ENCODE measurements at places on chromosomes 1 and 21.
A peak's percentile ranks its signal among the peaks of the same experiment; 100 is the strongest.

DNA sequence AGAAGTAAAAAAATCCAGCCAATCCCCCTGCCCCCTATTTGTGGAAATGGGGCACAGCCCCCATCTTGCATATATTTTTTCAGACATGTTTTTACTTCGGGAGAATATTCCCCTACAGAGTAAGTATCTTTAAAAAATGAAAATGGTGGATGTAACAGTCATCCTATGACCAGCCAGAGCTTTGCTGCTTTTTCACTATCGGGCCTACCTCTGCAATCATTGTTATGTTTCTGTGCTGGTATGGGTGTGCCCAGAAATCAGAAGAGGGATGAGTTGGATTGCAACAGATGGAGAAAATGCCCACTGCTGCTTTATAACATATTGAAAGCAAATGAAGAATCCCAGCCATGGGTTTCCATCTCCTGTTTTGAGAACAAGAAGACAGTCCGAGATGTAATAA, 2.9 kb downstream of the CD247 start:
- no peak for ATAC-seq

DNA sequence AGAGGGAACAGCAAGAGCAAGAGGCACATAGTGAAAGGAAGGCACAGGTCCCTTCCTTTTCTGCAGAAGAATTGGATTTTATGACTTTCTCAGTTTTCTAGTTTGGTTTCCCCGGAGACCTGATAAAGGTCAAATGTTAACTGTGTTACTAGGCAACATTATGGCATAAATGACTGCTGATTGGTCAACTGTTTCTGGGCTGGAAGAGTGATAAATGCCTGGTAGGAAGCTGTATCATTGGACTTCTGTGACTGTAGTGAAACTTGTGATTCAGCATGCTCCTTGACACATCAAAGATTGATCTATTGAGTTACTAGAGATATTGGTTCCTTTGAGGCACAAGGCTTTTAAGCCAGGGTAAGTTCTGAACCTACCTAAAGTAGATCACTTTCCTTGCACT, 55.7 kb downstream of the LRRC8C start:
- ATAC-seq = no peak

GRCh38 chr21:26117972-26118367, 52.6 kb downstream of the APP start:
- no peak for ATAC-seq

DNA sequence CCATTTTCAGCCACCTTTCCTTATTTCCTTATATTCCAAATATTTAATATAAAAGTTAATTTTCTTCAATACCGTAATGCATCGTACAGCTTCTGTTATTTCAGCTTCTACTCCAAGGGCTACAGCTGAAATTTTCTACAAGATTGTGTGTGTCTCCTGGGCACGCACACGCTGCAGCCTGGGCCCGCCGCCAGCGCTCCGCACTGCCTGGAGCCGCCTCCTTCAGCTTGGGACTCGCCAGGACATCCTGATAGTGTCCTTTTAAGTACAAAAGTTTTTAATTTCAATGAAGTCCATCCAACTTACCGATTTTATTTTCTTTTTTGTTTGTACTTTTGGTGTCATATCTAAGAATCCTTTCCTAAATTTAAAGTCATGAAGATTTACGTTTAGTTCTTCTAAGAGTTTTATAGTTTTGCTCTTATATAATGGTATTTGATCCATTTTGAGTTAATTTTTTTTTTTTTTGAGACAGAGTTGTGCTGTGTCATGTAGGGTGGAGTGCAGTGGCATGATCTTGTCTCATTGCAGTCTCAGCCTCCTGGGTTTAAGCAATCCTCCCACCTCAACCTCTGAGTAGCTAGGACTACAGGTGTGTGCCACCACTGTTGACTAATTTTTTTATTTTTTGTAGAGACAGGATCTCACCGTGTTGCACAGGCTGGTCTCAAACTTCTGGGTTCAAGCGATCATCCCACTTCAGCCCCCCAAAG, 82.8 kb downstream of the AXDND1 start:
- ATAC-seq = no peak

DNA sequence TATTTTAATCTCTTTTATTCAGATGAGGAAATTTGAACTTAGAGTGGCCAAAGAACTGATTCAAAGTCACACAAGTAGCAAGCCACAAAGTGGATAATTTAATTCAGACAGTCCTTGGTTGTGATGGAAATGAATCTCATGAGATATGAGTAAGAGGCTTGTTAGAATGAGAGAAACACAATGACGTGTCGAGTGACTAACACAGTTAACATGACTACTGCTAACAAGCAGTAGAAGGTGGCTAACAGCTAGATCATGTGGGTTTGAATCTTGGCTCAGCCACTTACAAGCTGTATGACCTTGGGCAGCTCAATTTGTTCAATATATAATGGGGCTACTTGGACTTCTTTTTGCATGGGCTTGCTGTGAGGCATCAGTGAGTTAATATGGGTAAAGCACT, 104.5 kb upstream of the LMO4 start:
- ATAC-seq = peak; percentile 37

DNA sequence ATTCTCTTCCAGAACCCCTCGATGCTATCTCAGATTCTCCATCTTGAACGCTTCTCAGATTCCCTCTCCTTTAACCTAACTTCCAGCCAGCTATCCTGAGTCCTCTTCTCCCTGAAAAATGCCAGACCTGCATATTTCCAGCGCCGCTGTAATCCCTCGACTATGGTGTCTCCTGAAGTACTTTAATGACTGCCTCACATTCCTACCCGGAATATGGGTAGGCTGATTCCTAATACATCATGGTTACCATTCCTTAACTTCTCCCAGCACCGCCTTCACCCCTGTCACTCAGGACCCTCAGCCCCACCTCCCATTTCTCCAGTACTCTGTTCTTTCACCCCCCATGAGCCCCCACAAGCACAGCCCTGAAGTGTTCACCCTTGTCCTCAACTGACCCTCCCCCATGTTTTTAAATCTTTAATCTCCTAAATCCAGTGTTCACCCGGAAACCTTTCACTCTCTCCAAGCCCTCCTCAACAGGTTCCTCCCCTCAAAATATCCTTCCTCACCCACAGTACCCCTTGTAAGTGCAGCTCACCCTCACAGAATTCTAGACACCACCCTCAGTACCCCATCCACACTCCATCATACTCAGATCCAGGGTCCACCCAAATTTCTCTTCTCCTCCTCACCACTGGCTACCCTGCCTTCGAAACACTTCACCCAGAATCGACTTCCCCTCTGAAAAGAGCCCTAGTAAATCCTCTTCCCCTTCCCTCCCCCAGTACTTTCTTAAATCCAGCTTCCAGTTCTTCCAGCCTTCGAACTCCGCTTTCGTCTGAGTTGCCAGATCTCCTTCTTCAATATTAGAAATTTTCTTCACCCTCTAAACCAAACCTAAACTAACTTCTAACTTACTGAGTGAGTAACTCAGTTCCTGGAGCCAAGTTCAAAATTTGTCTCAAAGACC, 922 bp downstream of the CPT2 start:
- ATAC-seq = peak; percentile 6

GRCh38 chr1:2312160-2312514, 79.2 kb downstream of the MORN1 start:
- no peak for ATAC-seq

DNA sequence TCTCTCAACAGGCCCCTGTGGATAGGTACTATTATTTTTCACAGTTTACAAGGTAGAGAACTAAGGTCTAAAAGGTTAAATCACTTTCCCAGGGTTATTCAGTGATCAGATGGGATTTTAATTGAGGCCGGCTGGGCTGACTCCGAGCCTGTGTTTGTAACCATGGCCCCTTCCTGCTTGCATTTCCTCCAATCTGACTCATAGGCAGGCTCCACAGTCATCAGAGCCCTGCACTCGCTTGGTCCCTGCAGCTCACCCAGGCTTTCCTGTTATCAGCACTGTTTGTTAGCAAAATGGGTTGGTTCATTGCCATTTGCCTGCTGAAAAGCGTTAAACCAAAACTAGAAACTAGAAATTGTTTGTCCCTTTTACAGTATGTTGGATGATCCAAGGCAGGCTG, 41.4 kb upstream of the LMX1A start:
- peak; percentile 72 for ATAC-seq

GRCh38 chr1:212182171-212182570, 103.0 kb upstream of the PPP2R5A start:
- ATAC-seq = no peak

GRCh38 chr1:190479516-190479915, 1.9 kb upstream of the BRINP3 start:
- ATAC-seq = no peak

GRCh38 chr1:53080041-53080440, 18.0 kb downstream of the PODN start:
- ATAC-seq = no peak

DNA sequence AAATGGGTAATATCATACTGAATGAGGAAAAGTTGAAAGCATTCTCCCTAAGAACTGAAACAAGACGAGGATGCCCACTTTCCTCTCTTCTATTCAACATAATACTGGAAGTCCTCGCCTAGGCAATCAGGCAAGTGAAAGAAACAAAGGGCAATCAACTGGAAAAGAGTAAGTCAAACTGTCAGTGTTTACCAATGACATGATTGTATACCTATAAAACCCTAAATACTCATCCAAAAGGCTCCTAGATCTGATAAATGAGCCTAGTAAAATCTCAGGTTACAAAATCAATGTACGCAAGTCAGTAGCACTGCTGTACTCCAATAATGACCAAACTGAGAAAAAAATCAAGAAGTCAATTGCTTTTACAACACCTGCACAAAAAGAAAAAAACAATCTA, 575.8 kb upstream of the PRMT6 start:
- ATAC-seq = no peak

GRCh38 chr1:17933971-17934370, 173.6 kb upstream of the IGSF21 start:
- ATAC-seq = no peak

DNA sequence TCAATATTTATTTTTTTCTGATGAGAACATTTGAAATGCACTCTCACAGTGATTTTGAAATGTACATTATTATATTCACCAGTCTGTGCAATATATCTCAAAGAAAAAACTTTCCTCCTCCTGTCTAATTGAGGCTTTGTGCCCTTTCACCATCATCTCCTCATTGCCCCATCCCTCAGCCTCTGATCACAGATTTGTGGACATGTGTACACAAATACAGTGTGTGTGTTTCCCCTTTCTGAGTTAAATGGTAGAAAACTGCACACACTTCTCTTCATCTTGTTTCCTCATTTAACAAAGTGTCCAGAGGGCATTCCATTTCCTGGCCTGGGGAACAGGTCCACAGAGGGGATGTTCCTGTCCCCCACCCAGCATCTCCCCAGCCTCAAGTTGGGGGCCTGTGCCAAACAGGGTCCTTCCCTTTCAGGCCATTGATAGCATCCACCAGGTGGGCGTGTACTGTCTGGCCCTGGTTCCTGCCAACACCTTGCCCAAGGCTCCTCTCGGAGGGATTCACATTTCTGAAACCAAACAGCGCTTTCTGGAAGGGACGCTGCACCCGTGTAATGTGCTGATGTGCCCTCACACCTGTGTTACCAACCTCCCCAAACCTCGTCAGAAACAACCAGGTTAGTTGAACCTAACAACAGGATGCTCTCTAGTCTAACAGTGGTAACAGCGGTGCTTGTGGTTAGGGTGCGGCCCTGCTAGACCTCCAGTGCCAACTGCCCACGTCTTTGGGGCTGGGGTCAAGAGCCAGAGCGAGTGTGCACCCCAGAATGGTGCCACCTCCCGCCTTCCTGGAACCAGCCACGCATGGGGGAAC, 54.6 kb downstream of the S100B start:
- ATAC-seq = no peak

DNA sequence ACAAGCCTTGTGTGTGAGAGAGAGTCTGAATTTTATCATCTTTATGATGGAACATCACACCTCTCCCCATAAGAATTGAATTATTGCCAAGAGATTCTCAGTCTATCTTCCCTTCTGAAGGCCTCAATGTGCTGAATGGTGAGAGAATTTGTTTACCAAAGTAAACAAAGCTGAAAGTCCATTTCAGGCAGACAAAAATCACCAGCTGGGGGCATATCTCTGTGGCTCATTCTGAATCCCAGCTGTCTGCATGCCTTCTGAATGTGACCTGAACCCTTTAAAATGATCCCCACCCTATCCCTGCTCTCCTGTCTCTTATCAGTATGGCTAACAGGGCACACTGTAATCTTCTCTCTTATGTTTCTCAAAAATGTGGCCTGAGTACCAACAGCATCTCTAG, 99.1 kb upstream of the CAMK1G start:
- ATAC-seq = no peak

GRCh38 chr1:109252893-109253802, 3.8 kb downstream of the CELSR2 start:
- ATAC-seq = peak; percentile 83

- ATAC-seq = no peak
These were observed 34.9 kb downstream of the CDC14A start for GRCh38 chr1:100387209-100387608.

GRCh38 chr1:76300556-76300955, 226.0 kb downstream of the ST6GALNAC3 start:
- ATAC-seq = no peak

- no peak for ATAC-seq
These were observed 5.3 kb downstream of the TTC24 start for GRCh38 chr1:156584813-156585212.

DNA sequence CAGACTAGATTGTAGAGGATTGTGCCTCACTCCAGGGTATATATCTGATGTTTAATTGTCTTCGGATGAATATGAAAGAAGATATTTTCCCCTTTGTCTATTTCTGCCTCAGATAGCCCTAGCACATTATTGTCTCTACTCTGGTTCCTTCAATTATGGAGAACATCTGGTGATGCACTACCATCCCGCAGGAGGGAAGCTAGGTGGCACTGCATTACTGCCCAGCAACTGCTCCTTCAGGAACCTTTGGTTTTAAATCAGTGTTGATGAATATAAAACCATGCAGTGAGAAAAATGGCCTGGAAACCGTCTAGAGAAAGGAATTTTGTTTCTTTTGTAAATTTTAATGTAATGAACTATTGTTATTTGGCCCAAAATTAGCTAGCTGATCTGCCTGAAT, 68.5 kb downstream of the GPR88 start:
- ATAC-seq = no peak

DNA sequence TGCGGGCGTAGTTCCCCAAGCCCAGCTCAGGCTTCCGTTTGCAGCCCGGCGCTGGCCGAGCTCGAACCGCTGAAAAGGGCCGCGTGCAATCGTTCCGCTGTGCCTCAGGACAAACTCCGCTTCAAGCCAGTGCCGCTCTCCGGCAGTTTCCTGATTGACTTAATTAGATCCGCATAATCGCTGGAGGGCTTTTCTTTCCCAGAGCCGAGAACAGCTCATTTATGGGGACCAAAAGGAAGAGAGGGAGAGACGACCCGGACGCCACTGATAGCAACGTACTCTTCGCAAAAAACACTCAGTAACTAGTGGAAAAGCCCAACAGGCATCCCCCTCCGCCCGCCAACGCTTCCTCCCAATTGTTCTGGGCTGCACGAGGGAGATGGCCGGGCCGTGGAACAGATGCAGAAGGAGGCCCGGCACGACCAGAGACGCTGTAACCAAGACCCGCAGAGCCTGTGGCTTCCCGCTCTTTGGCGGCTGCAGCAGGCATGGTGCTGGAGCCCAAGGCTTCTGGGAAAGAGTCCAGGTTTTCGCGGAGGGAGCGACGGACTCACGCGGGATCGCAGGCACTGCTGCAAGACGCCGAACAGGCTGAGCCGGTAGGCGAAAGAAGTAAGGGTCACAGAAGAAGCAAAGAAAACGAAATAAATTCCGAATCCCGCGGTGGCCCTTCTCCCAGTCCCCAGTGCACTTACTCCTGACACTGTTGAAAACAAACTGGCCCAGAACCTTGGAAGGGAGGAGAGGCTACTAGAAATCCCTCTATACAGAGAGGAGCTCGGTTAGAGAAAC, 3.6 kb upstream of the FOXD2 start:
- ATAC-seq = no peak
